ENCODE measurements at places on chromosomes 2 and 18. TPM values are rescaled to one million over a fixed set of nuclear protein-coding genes. Genes with fewer than 3 reads are reported as not detected.

The PROKR1 gene
- 1.5 TPM for total RNA-seq

The ADCYAP1 gene
- not detected for total RNA-seq

The IL1B gene
- not detected for total RNA-seq

The RNF125 gene
- total RNA-seq = 9.4 TPM

The KIAA2012 gene
- not detected for total RNA-seq

The ERFE gene
- 2.1 TPM for total RNA-seq

The GPC1 gene
- total RNA-seq = 39.4 TPM

The LINC00305 gene
- not detected for total RNA-seq

The LRP1B gene
- not detected for total RNA-seq

The ARHGEF33 gene
- 0.92 TPM for total RNA-seq

The OR6B2 gene
- not detected for total RNA-seq

The LRRTM4 gene
- total RNA-seq = 12.0 TPM

- DNase-seq = no peak
These were observed 158.7 kb upstream of the MYO3B start for GRCh38 chr2:170019060-170019805.

- DNase-seq = no peak
These were observed 195.8 kb upstream of the FN1 start for GRCh38 chr2:215631696-215632095.

GRCh38 chr2:223109341-223109740 lies 57.4 kb downstream of the KCNE4 start:
- no peak for DNase-seq

- no peak for DNase-seq
These were observed 528.0 kb downstream of the BCL11A start for GRCh38 chr2:60025496-60025895.

DNA sequence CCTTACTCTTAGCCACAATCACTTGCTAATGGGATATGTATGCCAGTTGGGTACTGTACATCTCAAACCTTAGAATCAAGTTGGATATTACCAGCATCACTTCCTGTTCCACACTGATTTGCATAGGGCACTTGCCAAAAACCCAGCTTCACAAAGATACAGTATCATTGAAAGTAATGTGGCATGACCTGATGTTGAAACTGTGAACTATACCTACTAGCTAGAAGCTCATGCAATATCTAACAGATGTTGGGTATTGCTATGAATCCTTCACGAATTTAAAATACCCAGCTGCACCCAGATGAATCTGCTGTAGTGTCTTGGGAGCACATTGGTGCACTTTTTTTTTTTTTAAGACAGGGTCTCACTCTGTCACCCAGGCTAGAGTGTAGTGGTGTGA lies 6.5 kb upstream of the STAMBP start:
- DNase-seq = no peak

- no peak for DNase-seq
These were observed 224.9 kb upstream of the BOD1L2 start for GRCh38 chr18:56921896-56922480.

DNA sequence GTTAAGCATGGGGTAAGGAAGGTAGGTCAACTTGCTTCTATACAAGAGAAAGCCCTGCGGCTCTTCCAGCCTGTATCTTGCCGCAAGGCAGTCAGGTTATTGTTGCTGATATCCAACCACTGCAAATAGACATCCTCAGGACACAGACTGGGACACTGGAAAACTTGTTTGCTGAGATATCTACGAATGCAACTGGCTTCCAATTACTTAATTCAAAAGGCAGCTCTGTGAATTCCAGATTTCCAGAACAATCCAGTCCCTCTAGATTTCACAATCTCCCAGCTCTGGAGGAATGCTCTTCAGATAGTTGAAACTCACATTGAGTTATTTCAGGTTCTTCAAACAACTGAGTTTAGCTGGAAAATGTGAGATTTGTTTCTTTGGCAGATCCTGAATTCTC lies 34.6 kb upstream of the SP9 start:
- DNase-seq = no peak

DNA sequence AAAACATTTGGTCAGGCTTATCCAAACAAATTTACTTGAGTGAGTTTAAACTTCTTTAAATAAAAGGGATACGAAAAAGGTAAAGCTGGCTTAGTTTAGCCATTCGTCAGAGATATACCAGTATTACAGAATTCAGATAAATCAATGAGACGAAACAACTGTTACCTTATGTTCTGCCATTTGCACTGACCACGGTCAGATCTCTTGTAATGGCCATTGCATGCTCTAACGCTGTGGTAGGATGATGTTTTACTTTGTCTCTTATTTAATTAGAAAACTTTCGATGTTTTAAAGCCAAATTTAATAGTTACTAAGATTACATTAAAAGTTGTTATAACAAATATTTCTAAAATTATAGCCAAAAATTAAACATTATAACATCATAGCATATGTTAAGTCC lies 1.5 kb downstream of the C18orf54 start:
- no peak for DNase-seq

GRCh38 chr2:224520064-224520463 lies 65.1 kb downstream of the CUL3 start:
- no peak for DNase-seq

GRCh38 chr2:237815637-237816036 lies 17.1 kb downstream of the RBM44 start:
- no peak for DNase-seq

DNA sequence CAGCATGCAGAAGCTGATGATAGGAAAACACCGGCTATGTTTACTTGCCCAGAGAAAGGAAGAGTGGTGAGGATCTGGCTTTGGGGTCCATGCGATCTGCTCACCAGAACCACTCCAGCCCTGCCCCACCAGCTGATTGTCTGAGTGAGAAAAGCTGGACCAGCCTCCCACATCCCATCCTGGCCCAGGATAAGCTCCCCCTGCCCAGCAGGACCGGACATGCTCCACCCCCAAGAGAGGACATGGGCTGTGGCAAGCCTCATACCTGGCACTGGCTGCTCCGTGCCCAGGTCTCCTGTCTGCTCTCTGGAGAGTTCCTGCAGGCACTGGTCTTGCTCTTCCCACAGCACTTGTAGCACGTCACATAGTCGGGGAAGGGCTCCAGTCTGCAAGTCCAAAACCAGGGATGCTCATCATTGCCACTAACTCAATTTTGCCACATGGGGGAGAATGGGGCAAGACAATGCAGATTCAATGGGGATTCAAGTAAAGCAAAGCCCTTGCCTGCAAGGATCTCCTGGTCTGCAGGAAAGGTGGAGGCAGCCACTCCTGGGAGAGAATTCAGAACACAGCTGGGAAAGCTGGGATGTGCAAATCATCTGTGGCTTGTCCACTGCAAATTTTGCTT lies 30.0 kb downstream of the SCTR start:
- no peak for DNase-seq

DNA sequence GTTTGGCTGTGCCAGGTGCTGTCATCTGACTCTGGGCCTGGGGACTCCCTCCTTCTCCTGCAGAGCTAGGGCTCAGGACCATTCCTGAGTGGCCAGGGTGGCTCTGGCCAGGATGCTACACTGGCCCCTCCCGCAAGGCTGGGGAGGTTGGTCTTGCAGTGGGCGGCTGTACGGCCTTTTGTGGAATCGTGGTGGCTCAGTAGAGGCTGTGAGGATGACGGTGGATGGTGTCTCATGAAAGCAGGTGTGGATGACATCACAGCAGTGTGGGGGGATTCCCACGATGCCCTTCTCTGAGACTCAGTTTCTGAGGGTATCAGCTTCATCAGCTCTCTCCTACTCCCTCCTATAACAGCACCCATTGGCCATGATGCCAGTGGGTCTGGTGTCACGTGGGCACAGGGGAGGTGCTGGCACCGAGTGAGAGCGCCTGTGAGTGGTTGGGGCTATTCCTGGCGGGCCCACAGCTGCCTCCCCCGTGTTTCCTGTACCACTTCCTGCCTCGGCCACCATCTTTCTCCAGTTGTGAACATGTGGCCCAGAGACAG lies 144.2 kb upstream of the HDAC4 start:
- DNase-seq = no peak

GRCh38 chr2:101063352-101064124 lies 61.4 kb downstream of the RPL31 start:
- no peak for DNase-seq

DNA sequence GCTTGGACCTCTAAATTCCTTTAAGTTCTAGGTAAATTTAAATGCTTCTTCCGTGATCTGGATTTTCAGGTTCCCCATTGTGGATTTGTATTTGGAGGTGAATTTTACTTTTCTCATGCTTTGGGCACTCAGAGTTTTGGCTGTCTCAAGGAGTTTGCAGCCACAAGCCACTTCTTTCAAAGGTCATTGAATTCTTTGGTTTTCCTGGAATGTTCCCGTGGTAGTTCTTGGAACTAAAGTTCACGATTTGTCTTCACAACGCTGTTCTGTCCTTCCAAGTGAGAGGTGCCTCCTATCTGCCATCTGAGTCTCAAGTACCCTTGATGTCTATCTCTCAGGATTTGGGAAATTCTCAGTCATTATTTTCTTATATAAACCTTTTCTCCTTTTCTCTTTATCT lies 1438.7 kb upstream of the ZEB2 start:
- DNase-seq = no peak

- no peak for DNase-seq
These were observed 15.8 kb downstream of the BOLA3 start for GRCh38 chr2:74131901-74132300.

- peak; percentile 52 for DNase-seq
These were observed 76.3 kb upstream of the RBBP8 start for GRCh38 chr18:22856870-22857269.

DNA sequence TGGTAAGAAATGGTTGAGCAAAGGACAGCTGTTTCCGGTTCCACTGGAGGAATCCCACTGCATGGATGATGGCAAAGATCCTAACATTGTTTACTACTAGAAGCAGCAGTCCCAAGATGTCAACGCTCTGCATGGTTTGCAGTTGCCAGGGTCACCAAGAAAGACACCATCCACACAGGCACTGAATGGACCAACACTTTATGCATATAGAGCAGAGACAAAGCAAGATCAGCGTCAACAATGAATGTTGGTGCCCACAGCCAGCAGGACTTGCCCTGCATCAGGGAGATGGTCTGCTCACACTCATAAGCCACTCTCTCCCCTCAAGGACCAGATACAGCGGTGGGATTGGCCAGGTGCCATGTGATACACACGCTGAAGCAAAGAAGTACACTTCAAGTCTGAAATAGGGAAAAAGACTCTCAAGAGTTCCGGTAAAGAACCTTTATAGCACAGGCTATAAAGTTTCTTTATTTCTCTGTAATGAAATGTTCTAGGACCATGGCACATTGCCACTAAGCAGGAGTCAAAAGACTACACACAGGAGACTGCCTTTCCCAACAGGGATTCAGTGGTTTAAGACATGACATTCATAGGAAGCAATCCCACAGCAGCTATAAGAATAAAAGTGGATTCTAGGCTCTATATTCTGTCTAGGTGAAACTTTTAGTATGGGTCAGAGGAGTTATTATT lies 133.2 kb upstream of the EPHA4 start:
- DNase-seq = no peak

- no peak for DNase-seq
These were observed 990 bp downstream of the EPAS1 start for GRCh38 chr2:46298272-46298521.

- DNase-seq = no peak
These were observed 167.8 kb downstream of the BCL11A start for GRCh38 chr2:60385648-60386047.

DNA sequence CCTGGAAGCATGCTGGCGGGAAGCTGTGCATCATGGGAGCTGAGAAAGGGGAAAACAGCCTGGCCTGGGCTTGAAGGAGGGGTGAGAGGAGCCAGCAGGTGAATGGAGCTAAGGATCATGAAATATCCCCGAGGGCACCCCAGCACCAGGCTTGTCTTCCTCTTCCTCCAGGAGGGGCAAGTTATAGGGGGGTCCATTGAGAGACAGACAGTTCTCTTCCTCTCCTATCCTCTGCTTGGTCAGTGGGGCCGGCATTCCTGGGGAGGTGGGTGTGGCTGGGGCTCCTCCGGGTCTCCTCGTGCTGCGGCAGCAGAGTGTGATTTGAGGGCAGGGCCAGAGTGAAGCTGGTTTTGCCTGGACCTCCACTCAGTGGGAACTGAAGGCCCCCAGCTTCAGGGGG lies 78.9 kb downstream of the LIPG start:
- no peak for DNase-seq

GRCh38 chr2:212213191-212213590 lies 325.4 kb downstream of the ERBB4 start:
- DNase-seq = no peak

GRCh38 chr18:71324356-71324755 lies 1035.5 kb downstream of the SOCS6 start:
- DNase-seq = no peak

DNA sequence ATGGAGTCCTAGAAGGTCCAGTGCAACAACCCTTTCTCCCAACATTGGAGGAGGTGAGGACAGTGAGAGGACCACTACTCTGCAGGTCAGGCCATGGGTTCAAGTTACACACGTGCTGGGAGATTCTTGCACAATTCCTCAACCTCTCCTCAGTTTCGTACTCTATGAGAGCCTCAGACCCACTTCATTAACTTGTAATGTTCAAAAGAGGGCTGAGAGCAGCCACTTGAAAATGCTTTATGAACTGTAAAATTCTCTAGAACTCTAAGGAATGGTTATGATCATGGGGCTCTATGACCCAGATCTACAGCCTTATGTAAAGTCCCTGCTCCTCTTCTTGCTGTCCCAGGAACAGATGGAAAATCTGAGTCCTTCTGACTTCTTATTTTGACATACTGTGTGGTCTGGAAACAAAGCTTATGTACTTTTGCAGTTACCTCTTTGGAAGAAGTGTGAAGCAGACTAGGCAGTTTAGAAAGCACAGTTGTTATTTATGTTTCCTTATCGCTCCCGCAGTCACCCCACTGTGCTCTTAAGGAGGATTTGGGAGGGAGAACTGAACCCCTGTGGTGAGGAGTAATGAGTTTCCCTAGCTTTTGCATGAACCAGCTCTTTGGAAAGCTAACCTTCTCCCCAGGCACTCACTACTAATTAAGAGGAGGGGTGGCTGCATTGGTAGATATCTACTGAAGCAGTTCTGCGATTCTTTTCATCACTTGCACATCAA lies 296.6 kb downstream of the LRRTM1 start:
- peak; percentile 39 for DNase-seq

- no peak for DNase-seq
These were observed 7.0 kb downstream of the NDUFV2 start for GRCh38 chr18:9109523-9109922.

DNA sequence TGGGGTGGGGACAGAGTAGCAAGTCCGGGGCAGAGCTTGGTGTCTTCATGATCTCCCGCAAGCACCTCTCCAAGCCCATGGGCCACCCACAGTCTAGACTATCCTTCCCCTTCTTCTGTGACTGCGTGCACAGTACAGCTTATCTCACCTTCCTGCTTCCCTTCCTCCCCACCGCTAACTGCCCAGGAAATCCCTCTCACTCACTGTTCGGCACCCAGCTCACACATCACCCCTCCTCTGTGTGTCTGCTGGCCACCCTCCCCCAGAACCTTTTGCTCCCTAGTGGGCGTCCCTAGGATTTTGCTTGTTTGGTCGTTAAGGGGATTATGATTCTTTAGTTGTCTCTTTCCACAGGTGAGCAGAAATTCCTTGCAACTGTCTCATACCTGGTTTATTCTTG lies 31.5 kb upstream of the SMAD7 start:
- no peak for DNase-seq

GRCh38 chr2:154603682-154604081 lies 94.8 kb upstream of the KCNJ3 start:
- DNase-seq = no peak

Measured in H9 (cell line).